ENCODE measurements at places on chromosomes 1 and 21. TPM values are rescaled to one million over a fixed set of nuclear protein-coding genes. Genes with fewer than 3 reads are reported as not detected.

ATXN7L2 gene
- 4.0 TPM for total RNA-seq

SMCP gene
- total RNA-seq: not detected

PPFIA4 gene
- total RNA-seq: not detected

AADACL4 gene
- total RNA-seq: not detected

PRKAA2 gene
- 0.53 TPM for total RNA-seq

CLCA1 gene
- total RNA-seq: not detected

S100A2 gene
- 2.3 TPM for total RNA-seq

B3GALT2 gene
- total RNA-seq: 0.53 TPM

NUAK2 gene
- total RNA-seq: 7.2 TPM

FAM72C gene
- total RNA-seq: 2.5 TPM

ANGPTL3 gene
- total RNA-seq: not detected

S100B gene
- not detected for total RNA-seq

ELAPOR1 gene
- 0.29 TPM for total RNA-seq

CLIC4 gene
- total RNA-seq: 548 TPM

FAM163A gene
- total RNA-seq: not detected
